Activated CD8-positive, alpha-beta memory T cell treated with anti-CD3 and anti-CD28 coated beads for 48 hours (primary cell): ENCODE measurements at places on chromosomes 1 and 21.

- DNase-seq: no peak
Observed at GRCh38 chr1:60937720-60938119, 144.6 kb upstream of the NFIA start.

DNA sequence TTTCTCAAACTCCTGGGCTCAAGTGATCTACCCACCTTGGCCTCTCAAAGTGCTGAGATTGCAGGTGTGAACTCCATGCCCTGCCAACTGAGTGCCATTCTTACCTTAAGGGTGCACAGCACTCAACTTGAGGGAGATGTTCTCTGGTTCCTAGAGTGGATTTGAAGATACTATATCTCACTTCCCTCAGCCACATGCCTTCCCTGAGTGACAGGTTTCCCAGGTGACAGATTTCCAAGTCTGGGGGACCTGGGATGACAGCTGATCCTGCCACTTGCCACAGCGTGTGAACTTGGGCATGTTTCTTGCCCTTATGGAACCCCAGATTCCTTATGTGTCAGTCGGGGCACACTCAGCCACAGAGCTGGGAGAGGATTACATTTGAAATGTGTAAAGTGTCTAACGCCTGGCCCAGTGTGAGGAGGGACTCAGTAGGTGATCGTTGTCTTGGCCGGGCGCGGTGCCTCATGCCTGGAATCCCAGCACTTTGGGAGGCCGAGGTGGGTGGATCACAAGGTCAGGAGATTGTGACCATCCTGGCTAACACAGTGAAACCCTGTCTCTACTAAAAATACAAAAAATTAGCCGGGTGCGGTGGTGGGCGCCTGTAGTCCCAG lies 29.6 kb upstream of the BTG2 start:
- no peak for DNase-seq

GRCh38 chr1:188584119-188584518 lies 1755.4 kb downstream of the PLA2G4A start:
- DNase-seq: no peak

- no peak for DNase-seq
Observed at GRCh38 chr1:186492531-186493291, 31.8 kb upstream of the PDC start.

GRCh38 chr1:151892190-151892589 lies 17.1 kb downstream of the THEM4 start:
- DNase-seq: no peak

DNA sequence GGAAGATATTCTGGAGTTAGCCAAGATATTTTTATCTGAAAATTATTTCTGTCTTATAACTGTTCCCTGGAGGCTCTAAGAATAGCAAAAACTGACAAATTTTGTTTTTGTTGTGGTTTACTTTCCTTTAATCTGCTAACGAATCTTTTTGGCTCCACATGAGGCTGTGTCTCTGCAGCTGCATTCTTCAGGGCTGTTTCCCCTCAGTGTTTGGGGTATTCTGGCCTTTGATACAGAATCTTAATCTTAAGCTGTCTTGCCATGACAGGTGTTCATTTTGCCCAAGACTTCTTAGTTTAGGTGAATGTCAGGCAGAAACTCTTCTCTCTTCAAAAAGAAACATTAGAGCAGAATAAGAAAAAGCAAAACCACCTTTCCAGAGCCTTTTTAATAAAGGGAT lies 83.8 kb downstream of the GABPA start:
- DNase-seq: no peak
